ENCODE measurements at places on chromosomes 5 and 9.
A peak's percentile ranks its signal among the peaks of the same experiment; 100 is the strongest.

- no peak for DNase-seq
Measured at GRCh38 chr5:153030755-153031725, 459.4 kb upstream of the GRIA1 start.

DNA sequence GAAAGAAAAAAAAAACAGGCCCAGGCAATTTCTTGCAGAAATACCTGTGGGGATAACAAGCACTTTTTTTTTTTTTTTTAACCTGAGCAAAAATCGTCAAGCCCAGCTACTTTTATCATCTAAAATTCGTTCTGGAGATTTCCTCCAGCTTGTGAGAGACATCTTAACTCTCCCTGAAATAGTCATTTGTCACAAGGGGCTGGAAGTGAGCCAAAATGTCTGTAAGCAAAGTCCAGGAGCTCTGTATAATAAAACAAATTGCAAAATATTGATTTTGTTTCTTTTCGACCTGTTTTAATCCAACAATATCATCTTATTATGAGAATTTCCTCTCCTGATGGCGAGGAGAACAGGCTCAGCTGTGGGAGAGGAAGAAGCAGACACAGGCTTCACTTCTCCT is 168.4 kb downstream of the TTLL11 start:
- no peak for DNase-seq

- DNase-seq, result no peak
Measured at GRCh38 chr5:173562451-173562850, 54.0 kb downstream of the BOD1 start.

- no peak for DNase-seq
Measured at GRCh38 chr5:118675247-118675646, 313.1 kb downstream of the DTWD2 start.

- peak; percentile 53 for DNase-seq
Measured at GRCh38 chr9:129146441-129146941, 31.6 kb downstream of the IER5L start.

GRCh38 chr5:150781706-150782614 is 3.4 kb downstream of the SMIM3 start:
- DNase-seq, result no peak

DNA sequence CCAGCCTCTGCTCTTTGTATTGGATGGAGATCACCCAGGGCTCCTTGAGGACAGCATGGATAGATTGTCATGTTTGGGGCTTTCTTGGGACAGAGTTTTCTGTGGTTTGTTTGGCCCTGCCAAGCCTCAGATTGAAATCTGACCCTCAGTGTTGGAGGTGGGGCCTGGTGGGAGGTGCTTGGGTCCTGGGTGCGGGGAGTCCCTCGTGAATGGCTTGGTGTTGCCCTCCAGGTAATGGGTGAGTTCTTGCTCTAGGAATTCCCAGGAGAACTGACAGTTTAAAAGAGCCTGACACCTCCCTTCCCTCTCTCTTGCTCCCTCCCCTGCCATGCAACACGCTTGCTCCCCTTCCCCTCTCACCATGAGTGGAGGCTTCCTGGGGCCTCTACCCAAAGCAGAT is 48.6 kb upstream of the OLFM1 start:
- DNase-seq, result no peak

DNA sequence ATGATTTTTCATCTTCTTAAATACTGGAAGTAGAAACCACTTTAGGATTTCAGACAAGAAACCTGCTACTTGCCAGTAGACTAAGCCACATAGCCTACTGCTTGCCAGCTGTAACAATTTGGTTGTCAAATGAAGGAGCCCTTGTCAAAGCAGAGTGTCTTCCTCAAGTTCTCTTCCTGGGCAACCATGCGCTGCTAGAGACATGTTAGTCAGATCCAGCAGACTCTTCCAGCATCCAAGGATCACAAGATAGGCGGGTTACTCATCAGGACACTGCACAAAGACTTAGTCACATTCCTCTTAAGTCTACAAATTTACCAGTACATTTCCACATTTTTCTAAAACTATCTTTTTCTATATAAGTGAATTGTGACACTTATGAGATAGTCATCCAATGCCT is 24.4 kb downstream of the SKIC3 start:
- DNase-seq, result peak; percentile 31

DNA sequence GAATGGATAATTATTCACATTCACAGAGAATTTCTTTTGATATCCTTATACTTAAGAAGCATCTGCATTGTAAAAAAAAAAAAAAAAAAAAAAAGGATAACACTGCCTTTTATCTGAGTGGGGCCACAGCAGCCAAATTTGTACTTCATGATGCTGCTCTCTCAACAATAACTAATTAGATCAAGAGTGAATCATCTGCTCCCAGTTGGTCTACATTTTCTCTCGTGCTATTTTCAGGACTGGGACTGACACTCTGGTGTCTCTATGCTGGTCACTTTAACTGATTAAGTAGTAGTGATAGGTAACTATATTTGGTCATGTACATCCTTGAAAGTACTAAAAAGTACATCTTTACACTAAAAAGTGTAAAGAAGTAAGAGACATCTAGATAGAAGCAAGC is 90.1 kb downstream of the RFX3 start:
- no peak for DNase-seq

- no peak for DNase-seq
Measured at GRCh38 chr9:75894566-75894965, 4.1 kb downstream of the PCSK5 start.

DNA sequence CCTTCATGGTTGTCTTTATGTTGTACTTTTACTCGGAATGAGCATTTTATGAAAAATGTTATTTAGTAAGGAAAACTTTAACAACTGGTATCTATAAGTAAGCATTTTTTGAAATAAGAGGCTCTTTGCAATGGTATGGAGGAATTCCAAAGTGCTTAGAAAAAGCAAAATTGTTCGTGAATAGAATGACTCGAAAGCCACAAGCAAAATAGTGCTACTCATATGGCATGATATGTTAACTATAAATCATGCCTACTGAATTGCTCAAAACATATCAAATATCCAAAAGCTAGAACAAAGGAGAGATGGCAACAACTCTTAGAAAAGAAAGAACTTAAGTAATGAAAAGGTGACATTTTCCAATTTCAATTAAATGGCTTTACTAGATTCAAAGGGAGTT is 216.3 kb downstream of the KIAA0825 start:
- no peak for DNase-seq

DNA sequence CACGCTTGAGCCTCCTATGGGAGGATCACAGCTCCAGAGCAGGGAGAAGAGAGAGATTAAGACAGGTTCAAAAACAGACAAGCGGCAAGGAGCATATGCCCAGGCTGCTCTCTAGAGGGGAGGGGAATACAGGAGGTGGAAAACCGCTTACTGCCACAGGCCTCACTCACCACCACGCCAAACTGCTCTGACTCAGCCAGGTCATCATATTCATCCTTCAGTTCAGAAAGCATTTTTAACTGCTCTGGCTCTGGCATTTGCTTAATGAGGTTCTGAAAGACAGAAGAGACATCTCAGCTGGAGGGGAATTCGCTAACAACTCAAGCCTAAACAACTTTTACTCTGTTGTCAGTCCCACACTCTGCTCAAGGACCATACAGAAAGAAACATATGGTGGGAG is 40.1 kb downstream of the PCDHGC5 start:
- DNase-seq, result no peak

GRCh38 chr9:112647596-112647995 is 70.3 kb downstream of the INIP start:
- no peak for DNase-seq

- no peak for DNase-seq
Measured at GRCh38 chr5:172782169-172783039, 11.4 kb upstream of the DUSP1 start.

GRCh38 chr9:75185585-75186170 is 97.4 kb downstream of the OSTF1 start:
- DNase-seq, result no peak

DNA sequence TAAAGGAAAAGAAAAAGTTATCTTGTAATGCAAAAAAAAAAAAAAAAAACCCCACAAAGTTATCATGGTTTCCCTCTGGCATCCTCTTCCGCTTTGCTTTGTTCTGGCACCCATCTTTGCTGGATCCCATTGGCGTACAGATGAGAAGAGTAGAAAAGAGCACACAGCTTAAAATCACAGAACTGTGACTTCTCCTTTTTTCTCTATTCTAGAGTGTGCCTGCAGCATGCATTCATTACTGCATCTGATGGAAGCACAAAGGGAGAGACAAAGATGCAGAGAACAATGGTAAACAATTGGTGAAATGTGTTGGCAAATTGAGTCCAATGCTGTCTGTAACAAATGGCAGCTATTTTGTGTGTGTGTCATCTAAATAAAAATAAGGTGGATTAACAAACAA is 440.8 kb upstream of the PIK3R1 start:
- no peak for DNase-seq

- DNase-seq, result no peak
Measured at GRCh38 chr5:74085186-74085585, 459.2 kb downstream of the ARHGEF28 start.

DNA sequence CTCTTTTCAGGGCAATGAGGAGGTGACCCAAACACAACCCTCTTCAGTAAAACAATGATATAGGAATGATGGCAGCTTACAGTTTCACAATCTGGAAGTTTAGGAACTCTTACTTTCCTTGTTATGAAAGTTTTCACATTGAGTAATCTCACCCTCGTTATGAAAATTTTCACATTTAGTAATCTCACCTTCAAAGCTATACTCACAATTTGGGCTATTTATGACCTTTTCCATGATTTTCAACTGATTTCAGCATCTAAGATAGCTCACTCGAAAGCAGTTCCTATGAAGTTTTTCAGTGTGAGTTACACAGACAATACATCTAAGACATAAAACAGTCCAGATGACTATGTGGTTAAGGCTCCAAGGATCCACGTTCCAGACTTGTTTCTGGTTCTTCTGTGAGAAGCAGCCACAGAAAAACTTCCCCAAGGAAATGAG is 57.1 kb downstream of the FOXD1 start:
- DNase-seq, result no peak

DNA sequence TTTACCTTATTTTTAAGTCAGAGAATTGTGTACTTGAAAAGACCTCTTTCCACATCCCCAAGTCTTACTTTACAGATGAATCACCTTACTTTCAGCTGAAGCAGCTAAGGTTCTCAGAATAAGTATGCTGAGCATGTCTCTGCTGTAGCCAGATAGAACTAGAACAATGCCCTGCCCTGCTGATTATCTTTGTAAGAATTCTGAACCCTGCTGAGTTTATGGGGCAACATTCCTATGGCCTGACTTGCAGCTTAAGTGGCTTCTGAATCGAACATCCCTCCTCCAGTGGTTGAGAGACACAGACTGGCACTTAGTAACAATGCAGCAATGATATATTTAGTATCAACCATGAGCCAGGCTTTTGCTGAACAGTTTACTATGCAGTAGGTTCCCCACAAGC is 592.0 kb upstream of the WWC1 start:
- DNase-seq, result no peak

- DNase-seq, result no peak
Measured at GRCh38 chr5:1363160-1363559, 18.3 kb upstream of the CLPTM1L start.

DNA sequence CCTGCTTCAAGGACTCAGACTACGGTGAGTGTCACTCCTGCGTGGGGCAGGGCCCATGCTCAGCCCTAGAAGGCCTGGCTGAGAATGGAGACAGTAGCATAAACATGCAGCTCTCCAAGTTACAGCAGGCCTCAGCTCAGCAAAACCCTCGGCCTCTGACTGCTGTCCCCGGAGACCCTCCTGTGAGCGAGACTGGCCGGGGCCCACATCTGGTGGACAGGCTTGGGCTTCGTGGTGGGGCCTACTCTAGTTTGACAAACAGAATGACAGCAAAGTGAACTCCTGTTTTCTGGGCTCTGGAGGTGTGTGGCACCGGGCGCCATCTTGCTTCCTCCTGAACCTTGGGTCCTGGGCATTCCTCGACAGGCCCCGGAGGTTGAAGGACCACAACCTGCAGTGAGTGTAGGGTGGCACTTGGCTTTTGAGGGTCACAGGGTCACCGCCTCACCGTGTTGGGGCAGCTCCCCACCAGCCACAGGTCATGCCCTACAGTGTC is 97.5 kb downstream of the PHF2 start:
- DNase-seq, result no peak

DNA sequence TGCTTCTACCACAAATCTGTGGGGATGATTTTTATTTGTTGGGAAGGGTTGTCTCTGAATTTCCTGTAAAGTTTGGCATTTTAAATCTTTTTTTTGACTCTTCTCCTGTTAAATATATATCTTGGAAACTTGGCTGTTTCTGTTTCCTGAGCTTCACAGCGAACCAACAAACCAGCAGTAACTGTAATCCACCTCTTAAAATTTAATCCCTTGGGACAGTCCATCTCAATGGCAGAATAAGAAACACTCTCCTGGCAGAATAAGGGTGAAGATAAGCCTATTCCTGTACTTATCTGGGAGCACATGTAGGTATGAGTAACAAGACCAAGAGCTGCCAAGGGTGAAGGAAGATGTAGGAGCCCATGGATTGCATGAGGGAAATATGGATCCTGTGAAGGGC is 73.1 kb upstream of the RPS23 start:
- DNase-seq, result no peak

GRCh38 chr5:173473288-173473687 is 143.2 kb downstream of the BOD1 start:
- no peak for DNase-seq

DNA sequence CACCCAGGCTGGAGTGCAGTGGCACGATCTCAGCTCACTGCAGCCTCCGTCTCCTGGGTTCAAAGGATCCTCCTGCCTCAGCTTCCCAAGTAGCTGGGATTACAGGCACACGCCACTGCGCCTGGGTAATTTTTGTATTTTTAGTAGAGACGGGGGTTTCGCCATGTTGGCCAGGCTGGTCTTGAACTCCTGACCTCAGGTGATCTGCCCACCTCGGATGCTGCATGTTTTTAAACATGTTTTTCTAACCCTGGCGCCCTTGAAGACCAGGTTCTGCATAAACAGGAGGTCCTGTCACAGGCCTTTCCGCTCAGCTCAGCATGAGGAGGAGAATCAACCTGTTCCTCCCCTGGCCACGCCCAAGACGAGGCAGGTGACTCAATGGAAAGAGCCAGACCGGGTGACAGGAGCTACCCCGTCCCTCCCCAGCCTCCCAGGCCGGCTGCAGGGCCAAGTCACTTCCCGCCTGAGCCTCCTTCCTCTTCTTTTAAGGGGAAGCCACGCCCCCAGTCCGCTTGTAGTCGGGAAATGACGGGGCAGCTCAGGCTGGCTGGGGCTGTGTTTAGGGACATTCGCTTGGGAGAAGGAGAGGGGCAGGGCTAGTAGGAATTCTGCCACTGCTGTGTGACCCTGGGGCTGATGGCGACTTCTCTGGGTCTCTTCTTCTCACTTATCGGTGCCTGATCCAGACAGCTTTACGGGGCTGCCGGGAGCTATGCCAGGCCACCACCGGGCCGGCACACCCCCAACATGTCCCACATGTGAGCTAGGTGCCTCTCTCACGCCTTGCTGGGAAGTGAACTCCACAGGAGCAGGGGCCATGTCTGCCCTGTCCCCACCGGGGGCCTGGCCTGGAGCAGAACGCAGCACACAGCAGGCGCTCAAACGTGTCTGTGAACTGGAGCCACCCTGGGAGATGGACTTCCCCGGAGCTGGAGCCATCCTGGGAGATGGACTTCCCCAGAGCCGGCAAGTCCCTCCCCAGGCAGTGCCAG is 6.1 kb downstream of the NOTCH1 start:
- no peak for DNase-seq
